ENCODE measurements at places on chromosomes 7 and 10.
A peak's percentile ranks its signal among the peaks of the same experiment; 100 is the strongest.

DNA sequence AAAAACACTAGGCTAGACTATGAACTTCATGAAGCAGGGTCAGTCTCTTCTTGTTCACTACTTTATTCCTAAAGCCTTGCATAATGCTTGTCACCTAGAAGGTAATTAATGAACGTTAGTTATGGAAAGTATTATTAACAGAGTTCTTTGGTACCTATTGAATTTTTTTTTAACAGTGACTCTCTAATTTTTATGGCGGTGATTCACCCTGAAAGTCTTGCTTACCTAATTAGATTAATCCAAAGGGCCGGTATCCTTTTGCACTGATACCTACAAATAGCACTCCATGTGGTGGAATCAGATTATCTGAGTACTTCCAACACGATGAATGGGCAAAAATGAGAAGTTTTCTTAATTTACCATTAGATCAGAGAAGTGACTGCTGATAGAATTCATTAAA, 31.7 kb downstream of the STAM start:
- peaks cover 49% of the 10 kb centered on the region for H3K4me1 ChIP-seq
- H3K4me3 ChIP-seq, result no peak overlapping the region
- no peak overlapping the region for H3K27ac ChIP-seq

GRCh38 chr7:150385302-150385723, 6.2 kb downstream of the ZNF775 start:
- H3K27ac ChIP-seq, result peak overlapping the region; percentile 94
- no peak overlapping the region for H3K4me3 ChIP-seq
- H3K4me1 ChIP-seq, result peaks cover 71% of the 10 kb centered on the region
- no peaks in the 10 kb centered on the region for H3K27me3 ChIP-seq

GRCh38 chr10:104922810-104923209, 281.7 kb downstream of the SORCS3 start:
- DNase-seq, result no peak
- no peaks in the 10 kb centered on the region for H3K36me3 ChIP-seq
- no peak overlapping the region for H3K27ac ChIP-seq
- H3K4me3 ChIP-seq, result no peak overlapping the region

DNA sequence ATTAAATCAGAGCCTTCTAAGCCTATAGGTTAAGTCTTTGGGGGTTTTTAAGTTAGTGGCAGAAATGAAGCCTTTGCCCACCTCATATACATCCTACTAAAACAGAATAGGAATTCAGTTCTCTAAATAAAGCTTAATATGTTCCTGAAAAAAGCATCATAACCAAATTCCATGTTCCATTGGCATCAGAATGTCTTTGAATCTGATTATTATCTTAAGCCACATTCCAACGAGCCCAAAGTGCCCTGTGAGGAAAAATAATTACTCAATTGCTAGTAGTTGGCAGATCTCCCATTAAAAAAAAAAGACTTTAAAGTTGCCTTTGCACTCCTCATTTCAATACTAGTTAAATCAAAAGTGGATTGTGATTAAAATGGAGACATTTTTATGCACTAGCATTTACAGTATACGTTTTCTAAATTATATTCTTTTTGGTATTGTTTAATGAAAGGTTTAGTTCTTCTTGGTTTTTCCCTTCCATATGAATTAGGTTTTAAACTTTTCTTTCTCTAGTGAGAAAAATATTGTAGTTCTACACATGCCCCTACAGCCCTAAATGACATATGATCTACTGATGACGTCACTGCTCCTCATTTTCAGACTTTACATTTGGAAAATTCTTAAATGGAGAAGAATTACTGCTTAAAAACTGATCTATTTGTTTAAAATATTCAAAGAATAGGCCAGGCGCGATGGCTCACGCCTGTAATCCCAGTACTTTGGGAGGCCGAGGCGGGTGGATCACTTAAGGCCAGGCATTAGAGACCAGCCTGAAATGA, 54.3 kb upstream of the CABCOCO1 start:
- no peak for DNase-seq
- H3K27me3 ChIP-seq, result no peaks in the 10 kb centered on the region
- no peak overlapping the region for H3K27ac ChIP-seq
- H3K4me1 ChIP-seq, result no peaks in the 10 kb centered on the region
- no peaks in the 10 kb centered on the region for H3K36me3 ChIP-seq

- H3K27ac ChIP-seq, result no peak overlapping the region
- no peaks in the 10 kb centered on the region for H3K27me3 ChIP-seq
- no peaks in the 10 kb centered on the region for H3K4me1 ChIP-seq
- peak; percentile 36 for DNase-seq
- no peaks in the 10 kb centered on the region for H3K36me3 ChIP-seq
Observed at GRCh38 chr7:41244246-41244645, 458.6 kb downstream of the INHBA start.

GRCh38 chr10:26733750-26734568, 36.5 kb downstream of the PDSS1 start:
- no peaks in the 10 kb centered on the region for H3K27me3 ChIP-seq
- no peaks in the 10 kb centered on the region for H3K36me3 ChIP-seq
- H3K4me1 ChIP-seq, result peaks cover 18% of the 10 kb centered on the region
- H3K4me3 ChIP-seq, result no peak overlapping the region

DNA sequence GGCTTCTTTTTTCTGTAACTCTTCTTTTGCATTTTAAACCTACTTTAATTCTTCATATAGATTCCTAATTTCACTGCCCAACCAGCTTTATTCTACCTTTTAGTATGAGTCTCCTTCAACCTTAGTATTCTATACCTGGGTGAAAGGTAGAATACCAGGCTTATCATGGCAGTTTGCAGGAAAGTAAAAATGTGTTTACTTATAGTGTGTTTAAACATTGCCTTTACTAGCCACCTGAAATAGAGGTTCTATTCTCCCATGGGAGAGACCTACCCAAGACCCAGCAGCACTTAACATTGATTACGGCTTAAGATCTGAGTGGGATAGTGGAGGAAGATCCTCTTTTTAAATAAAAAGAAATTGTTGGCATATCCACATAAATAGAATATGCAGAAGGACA, 1.6 kb upstream of the MYPN start:
- no peak for DNase-seq
- H3K27ac ChIP-seq, result no peak overlapping the region
- H3K4me3 ChIP-seq, result no peak overlapping the region
- no peaks in the 10 kb centered on the region for H3K36me3 ChIP-seq

DNA sequence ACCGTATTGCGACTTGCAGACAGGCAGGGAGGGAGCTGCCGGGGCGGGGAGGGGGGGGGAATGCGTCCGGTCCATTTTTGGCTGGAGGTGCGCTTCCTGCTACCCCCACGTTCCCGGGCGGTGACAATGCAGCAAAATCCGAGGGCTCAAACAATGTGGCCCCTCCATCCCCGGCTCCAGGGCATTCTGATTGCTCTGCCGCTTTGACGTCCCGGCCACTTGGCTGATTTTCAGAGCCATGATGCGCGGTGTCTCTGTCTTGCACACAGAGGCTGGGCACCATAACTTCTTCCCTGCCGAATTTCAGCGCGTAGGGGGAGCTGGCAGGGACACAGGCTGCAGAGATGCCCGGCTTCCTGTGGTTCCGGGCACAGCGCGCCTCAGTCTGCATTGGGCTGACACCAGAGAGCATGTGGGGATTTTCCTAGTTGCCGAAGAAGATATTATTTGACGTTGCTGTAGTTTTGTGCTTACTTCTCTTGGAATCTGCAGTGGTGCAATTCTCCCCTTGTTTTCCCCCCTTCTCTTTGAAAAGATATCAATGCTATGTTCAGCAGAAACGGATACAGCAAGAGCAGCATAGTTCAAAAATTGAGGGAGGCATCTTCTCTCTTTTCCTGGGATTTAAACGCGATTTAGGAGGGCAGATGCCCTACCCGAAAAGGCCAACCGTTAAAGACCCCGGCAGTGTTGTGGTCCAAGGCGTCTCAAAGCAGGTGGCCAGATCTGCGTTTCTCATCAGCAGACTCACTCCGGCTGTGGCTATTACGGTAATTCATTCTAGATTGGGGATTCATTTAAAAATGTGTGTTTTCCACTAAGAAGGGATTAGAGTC, 1.4 kb downstream of the HECW1 start:
- H3K4me3 ChIP-seq, result peak overlapping the region; percentile 75
- H3K27me3 ChIP-seq, result peaks cover 49% of the 10 kb centered on the region
- peaks cover 11% of the 10 kb centered on the region for H3K4me1 ChIP-seq
- no peak overlapping the region for H3K27ac ChIP-seq
- no peaks in the 10 kb centered on the region for H3K36me3 ChIP-seq
- peak; percentile 20 for DNase-seq

GRCh38 chr10:120761951-120762350, 89.2 kb upstream of the WDR11 start:
- H3K4me1 ChIP-seq, result peaks cover 7% of the 10 kb centered on the region
- no peaks in the 10 kb centered on the region for H3K36me3 ChIP-seq
- H3K27me3 ChIP-seq, result no peaks in the 10 kb centered on the region
- H3K27ac ChIP-seq, result no peak overlapping the region
- no peak for DNase-seq
- H3K4me3 ChIP-seq, result no peak overlapping the region

- no peak overlapping the region for H3K4me3 ChIP-seq
- DNase-seq, result no peak
- H3K27ac ChIP-seq, result no peak overlapping the region
- H3K36me3 ChIP-seq, result no peaks in the 10 kb centered on the region
Observed at GRCh38 chr10:110709964-110710587, 65.9 kb downstream of the RBM20 start.

Data from neural progenitor cell (in vitro differentiated cells).